Stimulated activated CD4-positive, alpha-beta T cell treated with anti-CD3 and anti-CD28 coated beads, Interleukin-2, amount 100 ng/mL, for 4 hours (primary cell): ENCODE measurements at places on chromosomes 7 and 10.

DNA sequence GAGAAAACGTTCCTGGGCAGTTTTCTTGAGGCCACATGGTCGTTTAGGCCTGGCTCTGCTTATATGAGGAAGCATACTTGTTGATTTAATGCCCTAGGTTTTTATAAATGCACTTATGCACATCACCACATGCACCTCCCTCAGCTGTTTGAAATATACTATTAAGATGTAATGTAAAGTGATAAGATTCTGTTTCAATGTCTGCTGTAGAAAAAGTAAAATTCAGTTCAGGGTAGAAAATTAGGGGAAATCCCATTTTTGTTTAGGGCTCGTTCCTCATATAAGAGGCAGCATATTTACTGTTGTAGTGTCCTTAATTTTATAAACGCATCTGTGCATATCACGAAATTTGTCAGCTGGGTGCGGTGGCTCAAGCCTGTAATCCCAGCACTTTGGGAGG, 7.8 kb upstream of the CAMK1D start:
- no peak for DNase-seq

GRCh38 chr7:83593921-83594475, 54.9 kb downstream of the SEMA3E start:
- no peak for DNase-seq

DNA sequence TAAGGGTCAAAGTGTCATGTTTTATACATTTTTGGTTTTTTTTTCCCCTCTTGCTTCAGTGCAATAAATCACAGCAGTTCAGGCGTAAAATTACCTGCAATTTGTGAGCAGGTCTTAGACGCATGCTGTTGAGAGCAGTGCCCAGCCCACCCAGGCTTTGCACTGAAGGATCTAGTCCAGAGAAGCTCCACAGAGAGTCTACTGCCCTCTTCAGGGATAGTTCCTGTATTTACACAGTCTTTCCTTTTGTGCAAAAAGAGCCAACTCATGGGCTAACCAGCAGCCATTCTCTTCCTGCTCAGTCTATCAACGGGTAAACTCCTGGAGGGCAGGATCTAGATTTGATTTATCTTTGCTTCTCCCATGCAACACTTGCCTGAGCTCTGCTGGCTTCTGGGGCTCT, 82.2 kb upstream of the NAMPT start:
- DNase-seq = no peak

DNA sequence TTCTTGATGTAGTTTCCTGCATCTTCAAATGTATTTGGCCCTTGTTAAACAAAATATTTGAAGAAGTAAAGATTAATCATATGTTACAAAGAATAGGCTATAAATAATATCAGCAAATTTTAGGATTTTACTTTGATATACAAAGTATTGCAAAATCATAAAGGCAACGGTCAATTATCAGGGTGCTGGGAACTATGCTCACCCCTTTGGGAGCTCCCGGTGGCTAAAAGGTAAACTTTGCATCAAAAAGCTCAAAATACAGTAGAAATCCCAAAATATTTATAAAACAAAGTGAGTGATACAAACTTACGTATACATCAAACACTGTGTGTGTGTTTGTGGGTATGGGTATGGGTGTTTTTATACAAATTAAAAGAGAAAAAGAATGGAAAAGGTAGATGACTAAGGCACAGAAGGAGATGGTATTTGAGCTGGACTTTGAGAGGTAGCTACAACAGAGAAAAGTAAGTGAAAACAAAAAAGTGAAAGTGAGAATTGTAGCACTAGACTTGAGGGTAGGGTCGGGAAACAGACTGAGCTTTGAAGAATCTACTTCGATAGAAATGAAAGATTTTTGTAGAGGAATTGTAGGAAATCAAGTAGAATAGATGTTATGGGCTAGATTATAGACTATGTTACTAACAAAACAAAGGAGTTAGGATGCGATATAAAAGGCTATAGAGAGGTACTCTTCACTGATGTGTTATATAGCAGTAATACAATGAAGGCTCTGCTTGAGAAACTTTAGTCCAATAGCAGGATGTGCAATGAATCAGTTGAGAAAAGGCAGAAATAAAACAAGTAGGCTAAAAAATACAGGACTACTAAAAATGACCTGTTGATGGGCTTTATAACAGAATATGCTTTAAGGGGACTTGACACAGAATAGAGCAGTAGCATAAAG, 52.8 kb downstream of the GNAT3 start:
- no peak for DNase-seq

GRCh38 chr10:6396652-6397051, 183.4 kb downstream of the PRKCQ start:
- no peak for DNase-seq

DNA sequence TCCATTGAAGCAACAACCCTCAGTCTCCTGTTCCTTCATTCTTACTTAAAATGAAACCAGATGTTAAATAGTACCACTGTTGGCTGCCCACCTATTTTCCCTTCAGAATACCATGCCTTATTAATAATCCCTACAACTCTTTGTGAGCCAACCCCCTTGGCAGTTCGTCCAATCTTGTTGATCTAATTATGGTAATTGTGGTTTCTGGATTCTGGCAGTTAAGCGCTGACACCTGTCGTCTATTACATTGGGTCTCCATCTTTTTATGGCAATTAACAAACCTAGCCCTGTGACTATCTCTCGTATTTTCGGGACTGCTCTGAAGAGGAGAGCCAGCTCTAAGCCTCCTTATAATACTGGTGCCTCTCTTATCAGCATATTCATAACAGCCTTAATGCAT, 432.0 kb downstream of the ATRNL1 start:
- DNase-seq = no peak

DNA sequence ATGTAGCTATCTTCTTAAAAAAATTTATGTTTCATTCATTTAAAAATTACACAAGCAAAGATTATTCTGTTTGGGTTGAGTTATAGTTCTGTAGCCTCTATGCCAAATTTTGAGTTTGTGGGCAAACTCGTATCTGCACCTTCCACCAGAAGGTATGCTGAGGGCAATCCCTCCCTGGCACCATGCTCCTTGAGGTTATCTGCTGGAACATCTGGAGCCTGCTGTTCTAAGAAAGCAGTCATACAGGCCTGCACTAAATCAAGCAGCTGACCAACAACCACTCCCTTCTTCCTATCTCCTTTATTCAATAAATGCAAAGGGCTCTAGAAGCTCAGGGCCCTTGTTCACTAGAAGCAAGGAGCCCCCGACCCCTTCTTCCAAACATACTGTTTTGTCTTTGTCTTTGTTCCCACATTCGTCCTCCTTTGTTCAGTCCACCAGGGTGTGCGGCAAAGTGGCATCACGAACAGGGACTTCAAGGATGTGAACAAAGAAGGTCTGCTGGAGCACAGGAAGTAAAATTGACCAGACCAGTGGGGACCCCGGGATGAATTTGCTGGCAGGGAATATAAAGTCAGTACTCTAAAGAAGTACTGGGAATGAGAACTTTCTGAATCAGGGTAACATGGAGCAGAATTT, 36.4 kb downstream of the OR13A1 start:
- DNase-seq = no peak

GRCh38 chr7:136976504-136977251, 108.2 kb downstream of the CHRM2 start:
- DNase-seq = no peak

DNA sequence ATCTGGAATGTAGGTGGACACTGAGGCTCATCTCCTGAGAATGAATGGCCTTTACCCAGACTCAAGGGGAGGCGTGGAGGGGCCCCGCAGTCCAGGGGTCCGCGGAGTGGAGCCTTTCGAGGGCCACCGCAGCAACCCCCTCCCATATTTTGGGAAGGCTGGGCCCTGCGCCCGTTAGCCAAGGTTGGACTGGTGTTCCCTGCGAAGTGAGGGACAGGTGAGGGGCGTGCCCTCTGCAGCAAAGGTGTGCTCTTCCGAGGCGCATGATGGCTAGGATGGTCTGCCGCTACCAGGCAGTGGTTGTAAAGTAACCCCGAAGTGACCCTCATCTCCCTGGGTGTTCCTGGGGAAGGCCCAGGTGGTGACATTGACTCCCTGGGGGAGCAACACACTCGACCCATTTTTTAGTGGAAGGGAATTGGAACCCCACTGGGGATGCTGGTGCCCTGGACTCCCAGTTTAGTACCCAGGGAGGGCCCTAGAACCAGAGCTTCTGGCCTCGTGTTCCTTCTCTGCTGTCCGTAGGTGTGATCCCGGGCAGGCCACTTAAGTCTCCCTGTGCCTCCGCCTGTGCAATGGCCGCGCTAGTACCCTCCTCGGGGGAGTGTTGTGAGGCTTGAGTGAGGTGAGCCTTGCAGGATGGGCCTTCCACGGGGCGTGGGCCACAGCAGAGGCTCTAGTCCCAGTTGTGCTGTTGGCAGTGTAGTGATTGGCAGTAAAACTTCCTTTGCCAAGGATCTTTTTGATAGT, 779 bp downstream of the FAM241B start:
- no peak for DNase-seq

DNA sequence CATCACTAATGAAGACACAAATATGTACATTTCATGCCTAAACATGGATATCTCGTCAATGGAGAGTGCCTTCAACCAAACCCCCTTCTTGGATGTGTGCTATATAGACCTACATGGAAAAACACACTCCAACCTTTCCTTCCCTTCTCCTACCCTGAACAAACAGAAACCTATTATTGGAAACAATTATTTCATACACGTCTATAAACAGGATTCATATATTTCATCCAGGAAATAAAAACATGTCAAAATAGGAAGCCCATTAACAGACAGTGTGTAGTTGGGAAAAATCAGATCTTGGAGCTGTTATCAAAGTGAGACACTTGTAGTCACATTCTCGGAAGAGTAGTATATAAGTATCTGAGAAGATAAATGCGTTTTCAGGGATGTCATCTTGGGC, 81.1 kb downstream of the NRP1 start:
- no peak for DNase-seq

GRCh38 chr7:108093851-108094331, 36.3 kb downstream of the LAMB4 start:
- no peak for DNase-seq

GRCh38 chr10:15744217-15744865, 24.6 kb upstream of the ITGA8 start:
- peak; percentile 9 for DNase-seq

- no peak for DNase-seq
Measured at GRCh38 chr7:46850563-46851330, 731.2 kb downstream of the TNS3 start.

- DNase-seq = no peak
Measured at GRCh38 chr10:123153486-123154091, 613 bp upstream of the BUB3 start.

DNA sequence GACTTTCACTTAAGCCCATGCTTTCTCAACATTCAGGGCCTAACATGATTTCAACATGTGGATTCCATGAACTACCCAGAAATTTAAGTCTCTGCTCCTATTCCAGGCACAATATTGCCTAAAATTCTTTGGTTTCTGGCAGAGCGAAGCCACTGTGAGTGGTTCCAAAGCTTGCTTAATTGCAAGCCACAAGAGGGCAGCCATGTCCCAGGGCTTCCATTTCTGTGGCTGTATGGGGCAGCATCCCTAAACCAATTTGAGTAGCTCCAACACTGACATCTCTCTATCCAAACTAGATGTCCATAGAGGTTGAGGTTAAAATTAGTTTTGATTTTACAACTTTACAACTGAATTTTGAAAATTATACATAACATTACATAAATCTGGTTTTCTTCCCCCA, 56.3 kb upstream of the MDFIC start:
- DNase-seq = peak; percentile 53

DNA sequence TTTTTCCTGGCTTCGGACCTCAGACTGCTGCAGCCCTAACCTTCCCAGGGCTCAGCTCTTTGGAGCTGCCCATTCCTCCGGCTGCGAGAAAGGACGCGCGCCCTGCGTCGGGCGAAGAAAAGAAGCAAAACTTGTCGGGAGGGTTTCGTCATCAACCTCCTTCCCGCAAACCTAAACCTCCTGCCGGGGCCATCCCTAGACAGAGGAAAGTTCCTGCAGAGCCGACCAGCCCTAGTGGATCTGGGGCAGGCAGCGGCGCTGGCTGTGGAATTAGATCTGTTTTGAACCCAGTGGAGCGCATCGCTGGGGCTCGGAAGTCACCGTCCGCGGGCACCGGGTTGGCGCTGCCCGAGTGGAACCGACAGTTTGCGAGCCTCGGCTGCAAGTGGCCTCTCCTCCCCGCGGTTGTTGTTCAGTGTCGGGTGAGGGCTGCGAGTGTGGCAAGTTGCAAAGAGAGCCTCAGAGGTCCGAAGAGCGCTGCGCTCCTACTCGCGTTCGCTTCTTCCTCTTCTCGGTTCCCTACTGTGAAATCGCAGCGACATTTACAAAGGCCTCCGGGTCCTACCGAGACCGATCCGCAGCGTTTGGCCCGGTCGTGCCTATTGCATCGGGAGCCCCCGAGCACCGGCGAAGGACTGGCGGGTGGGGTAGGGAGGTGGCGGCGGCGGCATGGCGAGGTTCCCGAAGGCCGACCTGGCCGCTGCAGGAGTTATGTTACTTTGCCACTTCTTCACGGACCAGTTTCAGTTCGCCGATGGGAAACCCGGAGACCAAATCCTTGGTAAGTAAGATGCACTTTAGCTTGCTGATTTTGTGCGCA, at the start of gene PLXDC2:
Gene PLXDC2 (plus strand): TSS at position 22 of the 820 bp plus-strand sequence.
- DNase-seq = no peak

- DNase-seq = no peak
Measured at GRCh38 chr10:97338041-97338440, 3.5 kb upstream of the FRAT2 start.

DNA sequence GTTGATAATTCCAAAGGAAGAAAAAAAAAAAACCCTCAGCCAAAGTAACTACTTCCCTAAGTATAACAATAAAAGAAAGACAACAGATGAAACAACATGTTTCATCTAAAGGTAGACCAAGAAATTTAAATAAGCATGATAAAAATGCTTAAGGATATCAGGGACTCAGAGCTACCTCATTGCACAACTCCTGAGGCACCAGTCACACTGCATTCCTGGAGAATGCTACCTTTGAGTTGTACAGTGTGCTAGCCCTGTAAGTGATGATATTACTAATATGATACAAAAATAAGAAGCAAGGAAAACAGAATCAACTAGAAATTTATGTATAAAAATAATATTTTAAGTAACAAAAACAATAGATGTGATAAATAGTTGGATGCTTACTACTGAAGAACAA, 29.5 kb upstream of the C7orf33 start:
- no peak for DNase-seq

GRCh38 chr7:70352906-70353305, 754.6 kb downstream of the AUTS2 start:
- DNase-seq = no peak

DNA sequence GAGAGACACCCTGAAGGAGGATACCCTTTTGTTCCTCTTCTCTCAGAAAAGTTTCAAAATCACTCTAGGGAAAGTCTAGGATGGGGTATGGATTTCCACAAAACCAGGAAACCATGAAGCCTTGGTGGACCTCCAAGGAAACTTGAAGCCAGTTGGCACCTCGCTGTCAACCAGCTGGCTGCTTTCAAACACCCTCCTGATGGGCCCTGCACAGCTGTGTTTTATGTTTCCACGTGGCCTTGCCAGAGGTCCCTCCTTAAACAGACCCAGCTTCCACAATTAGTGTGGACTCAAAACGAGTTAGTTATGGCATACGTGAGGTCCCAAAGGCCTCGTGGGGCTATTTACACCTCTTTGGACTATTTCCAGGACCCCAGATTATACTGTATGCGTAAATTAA, 5.9 kb downstream of the PPP1R3A start:
- DNase-seq = no peak

- no peak for DNase-seq
Measured at GRCh38 chr10:3897156-3897555, 112.1 kb upstream of the KLF6 start.
